ENCODE measurements at places on chromosomes 1 and 21.

DNA sequence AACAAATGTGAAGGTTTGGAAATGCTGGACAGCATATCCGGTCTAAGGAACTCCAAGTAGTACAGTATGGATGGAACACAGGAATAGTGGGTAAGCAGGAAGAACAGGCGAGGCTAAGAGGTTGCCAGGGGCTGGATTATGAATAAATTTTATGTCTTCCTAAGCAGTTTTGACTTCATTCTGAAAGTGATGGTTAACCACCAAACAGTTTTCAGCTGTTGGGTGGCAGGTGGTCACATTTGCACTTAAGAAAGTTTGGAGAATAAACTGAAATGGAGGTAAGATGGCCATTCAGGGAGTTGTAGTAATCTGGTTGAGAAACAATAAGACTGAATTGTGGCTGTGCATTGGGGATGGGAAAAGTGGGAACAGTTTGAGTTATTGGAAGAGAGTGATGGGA is 83.8 kb downstream of the PRKAA2 start:
- DNase-seq = no peak

DNA sequence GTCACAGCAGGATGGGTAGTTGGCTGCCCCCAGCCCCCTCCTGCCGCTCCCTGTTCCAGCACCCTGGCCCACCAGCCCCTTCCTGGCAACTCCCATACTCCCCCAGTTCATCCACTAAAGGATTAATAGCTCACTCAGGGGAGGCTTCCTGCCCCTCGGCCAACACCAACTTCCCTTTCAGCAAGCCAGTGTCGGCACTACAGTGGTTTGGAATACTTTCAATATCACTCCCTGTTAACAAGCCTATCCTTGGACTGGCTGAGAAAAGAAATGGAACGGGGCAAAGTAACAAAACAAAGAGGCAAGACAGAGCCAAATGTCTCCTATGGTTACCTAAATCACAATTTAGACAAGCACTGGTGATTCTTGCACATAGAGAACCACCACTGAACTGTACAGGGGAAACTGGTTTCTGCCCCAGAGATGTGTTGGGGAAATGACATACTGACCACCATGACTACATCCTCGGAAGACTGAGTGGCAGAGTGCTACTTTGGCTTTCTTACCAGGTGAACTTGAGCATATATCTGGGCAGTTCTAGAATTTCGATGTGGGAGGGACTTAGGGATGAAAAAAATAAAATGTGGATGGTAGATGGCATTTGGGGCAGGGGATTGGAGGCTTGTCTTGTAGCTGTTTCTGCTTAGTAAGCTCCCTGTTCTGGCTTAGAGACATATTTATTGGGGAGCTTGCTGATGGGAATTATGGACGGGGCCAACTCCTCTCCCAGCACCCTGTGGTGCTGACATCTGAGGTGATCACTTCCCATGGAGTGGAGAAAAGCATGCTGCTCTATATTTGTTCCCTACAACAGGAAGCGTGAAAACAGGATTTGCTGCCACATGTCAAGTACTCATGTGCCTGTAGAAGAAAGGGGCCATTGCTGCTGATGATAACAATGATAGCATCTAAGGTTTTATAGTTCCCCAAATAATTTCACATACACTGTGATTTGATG is 7.1 kb upstream of the CAPN2 start:
- no peak for DNase-seq

DNA sequence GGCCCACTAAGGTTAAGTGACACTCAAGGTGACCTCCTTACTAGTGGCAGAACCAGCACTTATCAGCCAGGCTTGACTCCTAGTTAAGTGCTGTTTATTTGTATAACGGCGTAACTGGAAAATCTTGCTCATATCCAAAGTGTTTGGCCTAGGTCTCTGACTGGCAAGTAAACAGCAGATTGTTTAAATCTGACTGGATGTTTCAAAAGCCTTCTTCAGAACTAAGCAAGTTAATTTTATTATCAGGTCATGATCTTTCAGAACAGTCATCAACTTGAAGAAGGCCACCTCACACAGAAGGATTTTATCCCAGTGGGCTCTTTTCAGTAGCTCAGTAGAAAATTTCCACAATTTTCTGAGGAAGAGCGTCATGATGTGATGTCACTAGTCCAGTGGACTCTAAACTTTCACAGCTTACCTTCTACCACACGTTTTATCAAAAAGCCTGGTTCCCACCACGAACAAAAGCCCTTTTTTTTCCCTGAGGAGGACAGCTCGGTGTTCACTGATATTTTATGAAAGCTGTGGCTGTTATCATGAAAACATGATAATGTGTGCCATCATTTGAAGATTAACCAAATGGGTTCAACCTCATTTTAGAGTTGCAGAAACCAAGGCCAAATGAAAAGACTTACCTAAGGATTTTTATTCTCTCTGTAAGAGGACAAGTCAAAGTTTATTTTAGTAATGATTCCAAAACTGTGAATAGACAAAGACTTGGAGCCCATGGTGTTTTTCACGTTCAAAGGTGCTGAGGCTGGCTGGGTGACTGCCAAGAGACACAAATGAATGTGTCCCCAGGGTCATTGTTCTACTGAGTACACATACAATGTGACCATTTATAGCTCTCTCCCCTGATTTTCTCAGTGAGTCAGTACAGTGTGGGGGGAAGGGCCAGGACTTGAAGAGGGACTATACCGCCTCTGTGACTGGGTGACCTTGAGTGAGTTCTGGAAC is 9.1 kb downstream of the SGIP1 start:
- DNase-seq = no peak

- DNase-seq = no peak
Observed at GRCh38 chr1:235902677-235903542, 36.2 kb upstream of the LYST start.

DNA sequence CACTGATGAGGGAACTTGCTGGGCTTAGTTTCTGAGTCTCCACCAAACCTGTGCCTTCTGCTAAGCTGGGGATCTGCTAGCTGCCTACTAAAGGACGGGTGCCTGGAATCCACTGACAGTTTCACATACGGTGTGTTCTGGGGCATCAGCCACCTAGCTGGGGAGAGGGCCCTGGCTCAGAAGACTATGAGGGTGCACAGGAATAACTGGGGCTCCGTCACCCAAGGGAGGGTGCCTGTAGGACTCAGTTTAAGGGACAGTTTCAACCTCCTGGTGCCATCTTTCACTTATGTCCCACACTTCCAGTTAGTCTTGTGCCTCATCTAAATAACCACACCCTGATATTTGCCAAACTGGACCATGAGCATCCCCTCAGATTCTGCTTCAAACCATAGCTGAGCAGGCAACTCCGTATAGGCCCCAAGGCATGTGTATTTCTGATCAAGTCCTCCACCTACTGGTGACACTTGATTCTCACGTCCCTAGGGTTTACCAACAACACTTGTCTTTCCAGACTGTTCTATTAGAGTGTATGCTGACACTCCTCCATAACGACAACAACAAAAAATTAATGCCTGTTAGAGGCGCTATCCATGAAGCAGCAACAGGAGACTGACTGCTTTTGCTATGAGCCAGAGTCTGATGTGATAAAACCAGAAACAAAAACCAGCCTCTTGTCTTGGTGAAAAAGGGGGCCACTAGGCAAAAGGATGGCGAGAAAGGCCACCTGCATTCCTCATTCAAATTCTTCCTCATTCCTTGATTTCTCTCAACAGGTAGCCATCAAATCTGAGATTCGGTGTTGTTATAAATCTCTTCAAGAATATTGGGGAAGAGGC is 55.0 kb upstream of the PAXBP1 start:
- no peak for DNase-seq

GRCh38 chr1:42379794-42380585 is 602 bp upstream of the RIMKLA start:
- DNase-seq = no peak

Measured in stimulated activated CD4-positive, alpha-beta T cell treated with anti-CD3 and anti-CD28 coated beads, TNF-alpha, amount 100 ng/mL, for 48 hours (primary cell).